Activated effector memory CD4-positive, alpha-beta T cell treated with Interleukin-2 at 50 U/mL for 16 hours (primary cell): ENCODE measurements at places on chromosomes 7 and 10.

DNA sequence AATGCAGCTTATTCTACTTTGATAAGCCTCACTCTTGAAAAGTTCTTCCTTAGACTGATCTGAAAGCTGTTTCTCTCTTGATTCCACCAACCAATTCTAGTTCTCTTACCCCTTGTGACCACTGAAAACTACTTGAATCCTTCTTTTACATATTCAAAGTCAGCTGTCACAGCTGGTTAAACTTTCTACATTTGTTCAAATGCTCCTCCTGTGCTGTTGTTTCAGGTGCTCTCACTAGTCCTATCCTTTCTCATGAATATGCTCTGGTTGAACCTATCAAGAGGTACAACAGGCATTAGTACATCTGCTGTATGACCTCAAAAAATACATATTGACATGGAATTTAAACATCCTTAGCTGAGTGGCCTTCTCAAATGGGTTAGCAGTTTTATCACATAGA lies 91.5 kb downstream of the MYO3A start:
- no peak for DNase-seq

DNA sequence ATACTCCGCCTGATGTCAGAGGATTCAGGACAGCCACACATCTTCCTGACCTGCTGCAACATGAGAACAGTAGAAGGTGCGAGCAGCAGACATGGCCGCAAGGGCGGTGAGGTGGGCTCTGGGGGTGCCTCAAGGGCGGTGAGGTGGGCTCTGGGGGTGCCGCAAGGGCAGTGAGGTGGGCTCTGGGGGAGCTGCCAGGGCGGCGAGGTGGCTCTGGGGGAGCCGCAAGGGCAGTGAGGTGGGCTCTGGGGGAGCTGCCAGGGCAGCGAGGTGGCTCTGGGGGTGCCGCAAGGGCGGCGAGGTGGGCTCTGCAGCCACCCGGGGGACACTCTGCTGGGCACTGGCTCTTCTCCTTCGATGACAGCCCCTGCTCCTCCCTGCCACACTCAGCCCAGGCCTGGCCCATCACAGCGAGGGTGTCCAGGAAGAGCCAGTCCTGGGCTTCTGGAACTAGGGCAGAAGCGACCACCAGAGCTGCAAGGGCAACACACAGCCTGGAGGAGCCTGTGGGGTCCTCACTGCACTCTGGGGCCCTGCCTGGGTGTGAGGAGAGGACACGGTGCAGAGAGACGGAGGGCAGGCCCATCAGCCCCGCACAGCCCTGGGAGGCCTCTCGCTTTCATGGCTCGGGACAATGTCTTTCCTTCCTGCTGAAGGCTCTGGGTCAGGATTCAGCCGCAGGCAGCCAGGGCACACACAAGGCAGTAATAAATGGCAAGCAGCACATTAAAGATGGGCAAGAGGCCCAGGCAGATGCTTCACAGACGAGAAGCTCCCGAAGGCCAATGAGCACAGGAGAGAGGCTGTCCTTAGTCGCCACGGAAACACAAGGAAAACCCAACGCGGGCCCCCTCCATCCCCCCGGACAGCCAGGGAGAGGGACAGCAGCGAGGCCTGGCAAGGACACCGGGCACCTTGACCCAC lies 42.5 kb downstream of the STK32C start:
- no peak for DNase-seq

DNA sequence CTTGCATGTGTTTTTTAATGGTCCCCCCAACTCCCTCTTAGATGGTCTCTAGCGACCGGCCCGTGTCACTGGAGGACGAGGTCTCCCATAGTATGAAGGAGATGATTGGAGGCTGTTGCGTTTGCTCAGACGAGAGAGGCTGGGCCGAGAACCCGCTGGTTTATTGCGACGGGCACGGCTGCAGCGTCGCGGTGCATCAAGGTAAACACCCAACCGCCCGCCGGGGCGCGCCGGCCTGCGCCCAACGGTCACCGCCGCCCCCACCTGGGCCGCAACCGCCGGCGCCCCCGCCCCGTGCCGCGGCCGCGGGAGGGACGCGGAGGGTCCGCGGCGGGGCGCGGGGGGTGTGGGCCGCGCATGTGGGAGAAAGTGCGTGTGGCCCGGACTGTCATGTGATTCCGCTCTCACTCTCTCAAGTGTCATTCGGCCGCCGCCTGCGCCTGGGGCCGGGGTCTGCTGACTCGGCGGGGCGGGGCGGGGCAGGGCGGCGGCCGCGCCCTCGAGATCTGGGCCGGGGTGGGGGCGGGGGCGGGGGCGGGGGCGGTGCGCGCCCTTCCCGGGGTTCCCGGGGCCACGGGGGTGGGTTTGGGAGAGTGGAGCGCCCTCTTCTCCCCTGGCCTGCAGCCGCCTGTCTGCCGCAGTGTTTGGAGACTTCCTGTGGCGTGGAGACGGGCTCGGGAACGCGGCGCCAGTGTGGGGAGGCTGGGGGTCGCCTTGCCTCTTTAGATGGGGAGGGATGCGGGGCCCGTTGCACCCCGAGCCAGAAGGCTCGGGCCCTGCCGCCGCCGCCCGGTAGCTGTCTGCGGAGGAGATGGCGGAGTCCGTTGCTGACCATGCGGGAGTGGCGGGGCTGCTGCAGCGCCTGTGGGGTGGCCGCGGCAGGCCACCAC lies 817 bp downstream of the MLLT10 start:
- DNase-seq = peak; percentile 41

GRCh38 chr10:98106531-98106930 lies 27.9 kb upstream of the R3HCC1L start:
- DNase-seq = no peak

DNA sequence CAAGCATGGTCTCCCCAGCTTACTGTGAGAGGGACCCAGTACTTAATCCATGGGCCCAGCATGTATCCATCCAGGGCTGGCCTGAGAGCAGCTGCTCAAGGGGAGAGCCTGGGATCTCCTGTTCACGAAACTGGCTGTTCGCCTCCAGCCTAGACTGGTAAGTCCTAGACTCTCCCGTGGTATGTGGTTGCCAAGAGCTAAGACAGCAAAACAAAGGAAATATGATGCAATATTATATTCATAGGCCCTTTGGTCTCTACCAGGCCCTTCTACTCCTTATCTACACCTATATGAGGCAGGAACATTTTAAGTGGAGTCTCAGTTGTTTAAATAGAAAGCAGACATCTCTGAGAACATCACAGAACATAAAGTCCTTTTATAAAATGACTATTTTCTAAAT lies 28.9 kb upstream of the STK17A start:
- no peak for DNase-seq

- DNase-seq = no peak
These were observed 29.2 kb downstream of the PANK1 start for GRCh38 chr10:89615824-89616223.

GRCh38 chr10:73296946-73297345 lies 44.5 kb upstream of the MRPS16 start:
- no peak for DNase-seq

GRCh38 chr10:73469579-73469978 lies 26.2 kb downstream of the PPP3CB start:
- no peak for DNase-seq

GRCh38 chr7:102836191-102836919 lies 76.4 kb upstream of the LRRC17 start:
- no peak for DNase-seq

GRCh38 chr7:105006367-105007136 lies 7.5 kb upstream of the KMT2E start:
- DNase-seq = no peak

DNA sequence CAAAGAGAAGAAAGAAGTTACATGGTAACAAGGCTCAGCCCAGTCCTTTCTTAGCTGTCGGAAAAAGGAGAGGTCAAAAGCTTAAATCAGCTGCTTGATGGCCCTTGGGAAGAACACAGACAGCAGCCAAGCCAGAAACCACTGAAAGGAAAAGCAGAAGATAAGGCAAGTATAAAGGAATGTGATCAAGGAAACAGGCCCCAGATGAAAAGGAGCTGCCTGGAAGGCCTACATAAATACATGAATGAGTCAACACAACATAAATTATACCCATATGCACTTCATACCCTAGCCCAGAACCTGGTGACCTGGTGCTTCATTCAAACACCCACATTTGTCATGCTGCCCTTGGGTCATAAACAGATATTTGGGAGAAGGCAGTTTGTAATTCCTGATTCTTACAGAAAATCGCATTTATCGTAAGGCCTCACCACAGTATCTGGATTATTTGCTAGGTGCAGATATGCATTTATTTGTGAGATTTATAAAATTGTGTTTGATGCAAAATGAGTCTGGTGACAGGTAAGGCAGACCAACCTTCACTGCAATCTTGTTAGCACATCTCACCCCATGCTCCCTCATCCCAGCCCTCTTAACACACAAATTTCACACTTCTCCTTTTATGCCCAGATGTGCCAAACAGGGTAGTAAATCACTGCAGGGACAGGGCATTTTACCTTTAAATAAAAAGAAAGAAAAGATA lies 94.9 kb upstream of the KCNIP2 start:
- DNase-seq = no peak

- no peak for DNase-seq
These were observed 141.2 kb upstream of the HDAC9 start for GRCh38 chr7:18354108-18355085.

- DNase-seq = no peak
These were observed 2.4 kb downstream of the ALOX5 start for GRCh38 chr10:45376371-45376801.

GRCh38 chr7:151570366-151570915 lies 50.7 kb upstream of the RHEB start:
- DNase-seq = no peak

GRCh38 chr10:17655567-17656146 lies 11.7 kb downstream of the STAM start:
- no peak for DNase-seq

- DNase-seq = no peak
These were observed 168.6 kb upstream of the SHH start for GRCh38 chr7:155980841-155981240.

- no peak for DNase-seq
These were observed 26.3 kb upstream of the COL1A2 start for GRCh38 chr7:94368371-94368791.

- DNase-seq = no peak
These were observed 730.6 kb upstream of the IGFBP3 start for GRCh38 chr7:46651561-46652088.

GRCh38 chr7:149673006-149673405 lies 100.4 kb downstream of the ZNF467 start:
- no peak for DNase-seq

- no peak for DNase-seq
These were observed 160.6 kb upstream of the SHH start for GRCh38 chr7:155972651-155973390.

DNA sequence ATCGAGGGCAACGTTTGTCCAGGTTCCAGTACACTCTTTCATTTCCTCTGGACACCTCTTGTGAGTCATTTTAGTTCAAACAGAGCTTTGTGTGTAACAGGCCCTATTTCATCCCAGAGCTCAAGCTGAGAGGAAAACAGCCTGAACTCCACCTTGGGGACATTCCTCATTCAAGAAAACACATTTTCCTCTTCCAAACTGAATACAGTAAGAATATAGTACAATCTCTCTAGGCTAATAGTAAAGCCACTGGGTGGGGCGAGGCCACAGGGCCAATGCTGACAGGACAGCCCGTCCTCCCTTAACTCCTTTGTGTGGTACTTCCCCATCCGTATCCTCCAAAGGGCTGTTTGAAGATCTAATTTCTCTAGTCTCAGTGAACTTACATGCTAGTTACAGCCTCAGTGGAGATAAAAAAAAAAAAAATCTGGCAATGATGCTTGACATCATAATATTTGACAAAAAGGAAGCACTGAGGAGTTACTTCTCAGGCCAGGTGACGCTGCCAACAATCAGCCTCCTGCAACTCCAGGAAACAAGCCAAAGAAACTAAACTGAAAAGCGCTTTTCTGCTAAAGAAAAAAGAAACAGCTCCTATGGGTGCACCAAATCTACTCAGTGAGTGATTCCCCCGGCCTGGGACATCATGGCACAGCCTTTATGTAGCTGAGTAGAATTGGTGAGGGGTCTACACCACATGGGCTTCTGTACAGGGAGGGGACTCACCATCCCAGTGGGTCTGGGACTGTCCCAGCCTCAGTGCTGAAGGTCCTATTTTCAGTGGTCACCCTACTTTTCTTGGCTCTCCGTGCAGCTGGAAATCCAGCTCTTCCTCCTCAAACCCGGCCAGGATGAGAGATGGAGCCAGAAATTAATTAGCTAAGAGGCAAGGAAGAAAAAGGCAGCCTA lies 238.2 kb upstream of the NEBL start:
- no peak for DNase-seq

DNA sequence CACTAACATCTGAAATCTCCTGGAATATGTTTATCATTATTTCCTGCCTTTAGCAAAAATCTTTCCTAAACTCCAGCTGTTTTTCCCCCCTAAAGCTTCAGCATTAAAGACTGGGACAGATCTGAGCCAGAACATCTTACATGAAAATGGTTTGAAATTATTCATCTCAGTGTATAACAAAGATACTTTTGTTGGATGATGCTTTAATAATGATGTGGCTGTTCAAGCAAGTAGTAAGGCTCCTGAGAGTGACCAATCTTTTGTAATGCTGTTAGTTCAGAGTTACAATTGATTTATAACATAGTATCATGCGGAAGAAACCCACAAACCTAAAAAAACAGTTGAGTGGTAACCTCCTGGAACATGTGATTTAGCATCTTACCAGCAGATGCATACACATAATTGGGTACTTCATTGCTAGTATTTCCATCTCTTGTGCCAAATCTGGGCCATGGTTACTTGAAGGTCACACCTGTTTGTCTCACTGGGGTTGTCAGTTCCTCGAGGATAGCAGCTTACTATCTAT lies 1.5 kb downstream of the BZW2 start:
- no peak for DNase-seq

DNA sequence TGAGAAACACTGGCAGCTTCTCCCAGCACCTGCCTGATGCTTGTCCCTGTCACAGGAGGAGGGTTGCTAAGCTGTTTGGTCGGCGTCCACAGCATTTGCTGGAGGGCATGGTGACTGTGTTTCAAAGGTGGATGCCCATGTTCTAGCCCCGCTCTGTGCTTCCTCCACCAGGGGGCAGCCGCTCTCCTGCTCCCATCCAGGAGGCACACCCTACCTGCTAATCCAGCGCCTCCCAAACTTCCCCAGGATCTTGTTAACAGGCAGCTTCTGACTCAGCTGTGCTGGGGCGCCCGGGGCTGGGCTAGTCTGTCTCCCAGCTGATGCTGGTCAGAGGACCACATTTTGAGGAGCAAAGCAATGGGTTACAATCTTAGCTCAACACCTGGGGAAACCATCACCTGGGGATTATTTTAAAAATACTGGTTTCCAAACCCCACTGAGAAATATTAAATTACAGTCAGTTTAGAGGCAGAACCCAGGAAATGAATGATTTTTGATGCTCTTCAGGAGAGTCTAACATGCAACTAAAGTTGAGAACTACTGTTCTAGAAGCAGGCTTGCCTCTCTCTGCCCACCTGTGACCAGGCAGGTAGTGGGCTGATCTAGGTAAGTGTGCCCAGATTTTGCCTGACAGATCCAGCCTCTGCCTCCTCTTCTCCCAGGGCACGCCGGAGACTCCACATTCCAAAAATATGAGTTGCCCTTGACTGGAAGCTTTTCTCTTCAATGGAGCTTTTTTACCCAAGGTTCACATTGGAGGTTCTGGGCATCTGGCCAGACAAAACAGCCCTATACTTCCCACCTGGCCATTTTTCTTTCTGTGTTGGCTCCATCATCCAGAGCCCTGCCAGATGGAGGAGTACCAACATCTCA lies 92.7 kb upstream of the GPR26 start:
- DNase-seq = no peak

GRCh38 chr10:132446661-132447445 lies 49.9 kb downstream of the PWWP2B start:
- DNase-seq = peak; percentile 66

GRCh38 chr10:17923728-17924127 lies 28.0 kb upstream of the SLC39A12 start:
- DNase-seq = no peak

GRCh38 chr7:1255080-1255816 lies 22.6 kb downstream of the UNCX start:
- DNase-seq = no peak
